T-cell (primary cell): ENCODE measurements at places on chromosomes 2 and 18. TPM values are rescaled to one million over a fixed set of nuclear protein-coding genes. Genes with fewer than 3 reads are reported as not detected.

- DNase-seq = no peak
Observed at GRCh38 chr2:159617646-159618045, 1.3 kb upstream of the BAZ2B start.

KYNU gene
- 0.30 TPM for total RNA-seq

DNA sequence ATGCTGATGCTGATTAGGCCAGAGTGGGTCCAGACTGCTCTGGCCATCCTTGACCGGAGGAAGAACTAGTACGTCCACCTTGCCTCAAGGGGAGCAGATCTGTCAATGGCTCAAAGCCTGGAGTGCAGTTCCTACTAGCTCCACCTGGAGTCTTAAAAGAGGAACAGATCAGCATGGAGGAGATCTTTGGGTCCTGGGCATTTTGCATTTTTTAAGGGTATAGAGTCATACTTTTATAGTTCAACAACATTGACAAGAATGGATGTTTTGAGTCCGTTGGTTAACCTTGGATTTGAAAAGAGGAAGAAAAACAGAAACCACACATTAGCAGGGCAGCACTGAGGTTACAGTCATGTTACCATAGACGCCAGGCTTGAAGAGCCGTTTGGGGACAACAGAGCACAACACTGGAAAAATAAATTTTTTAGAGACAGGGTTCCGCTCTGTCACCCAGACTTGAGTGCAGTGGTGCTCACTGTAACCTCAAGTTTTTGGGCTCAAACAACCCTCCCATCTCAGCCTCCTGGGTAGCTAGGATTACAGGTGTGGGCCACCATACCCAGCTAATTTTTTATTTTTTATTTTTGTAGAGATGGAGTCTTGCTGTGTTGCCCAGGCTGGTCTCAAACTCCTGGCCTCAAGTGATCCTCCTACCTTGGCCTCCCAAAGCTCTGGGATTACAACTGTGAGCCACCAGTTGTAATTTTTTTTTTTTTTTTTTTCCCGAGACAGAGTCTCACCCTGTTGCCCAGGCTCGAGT is 78.5 kb downstream of the PRKCE start:
- no peak for DNase-seq

SCTR gene
- total RNA-seq = not detected

- DNase-seq = no peak
Observed at GRCh38 chr2:225317186-225317585, 82.3 kb upstream of the NYAP2 start.

GRCh38 chr2:21270083-21270491 is 146.3 kb downstream of the TDRD15 start:
- DNase-seq = no peak

DNA sequence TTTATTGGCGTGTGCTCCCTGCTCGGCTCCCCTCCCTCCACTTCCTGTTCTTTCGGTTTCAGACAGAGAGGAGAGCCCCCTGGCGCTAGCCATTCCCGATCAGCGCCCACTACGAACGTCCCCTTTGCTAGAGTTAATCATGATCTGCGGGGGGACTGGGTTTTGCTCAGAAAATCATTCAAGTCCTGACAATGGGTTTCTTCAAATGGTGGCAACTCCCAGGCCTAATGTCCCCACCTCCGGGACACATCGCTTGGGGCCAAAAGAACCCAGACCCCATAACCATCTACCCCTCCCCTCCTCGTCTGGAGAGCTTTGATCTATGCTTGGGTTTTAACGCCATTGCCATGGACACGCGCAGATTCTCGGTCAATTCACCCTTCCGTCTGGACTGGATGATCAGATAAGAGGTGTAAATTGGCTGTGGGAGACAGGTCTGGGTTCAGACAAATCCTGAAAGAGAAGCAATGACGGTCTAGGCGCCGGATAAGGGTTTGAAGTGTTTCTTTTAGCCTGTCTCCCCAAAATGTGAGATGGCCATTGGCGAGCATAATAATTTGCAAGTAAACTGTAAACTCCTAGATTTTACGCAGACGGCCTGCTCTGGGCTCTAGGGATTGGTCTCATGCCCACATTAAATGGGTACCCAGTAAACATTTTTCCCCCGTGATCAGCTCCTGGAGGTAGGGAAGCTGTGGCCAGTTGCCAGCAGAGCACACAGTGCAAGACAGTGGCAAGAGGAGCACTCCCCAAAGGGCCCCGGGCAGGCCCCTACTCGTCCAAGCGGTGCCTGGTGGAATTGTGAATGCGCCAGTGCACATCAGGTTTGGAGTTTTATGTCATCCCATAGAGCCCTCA is 4.7 kb downstream of the NRP2 start:
- no peak for DNase-seq

GRCh38 chr2:43084699-43085091 is 141.7 kb downstream of the ZFP36L2 start:
- DNase-seq = no peak

DNA sequence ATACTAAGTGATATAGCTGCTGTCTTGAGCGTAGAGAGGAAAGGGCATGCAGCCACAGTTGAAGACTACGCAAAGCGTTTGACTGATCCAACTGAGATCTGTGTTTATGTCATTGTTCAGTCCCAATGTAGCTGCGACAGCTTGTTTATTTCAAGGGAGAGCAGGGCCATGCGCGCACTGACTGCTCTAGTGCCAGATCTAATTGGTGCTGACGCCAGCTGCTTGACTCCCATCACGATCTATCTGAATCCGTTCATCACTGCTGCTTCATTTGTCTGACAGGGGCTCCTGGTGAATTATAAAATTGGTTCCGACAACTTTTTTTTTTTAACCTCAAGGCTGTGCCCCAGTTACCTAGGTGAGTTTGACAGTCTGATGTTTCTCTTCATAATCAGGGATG is 75.7 kb downstream of the CHST9 start:
- DNase-seq = no peak

GRCh38 chr2:55929476-55929875 is 5.9 kb upstream of the EFEMP1 start:
- DNase-seq = no peak

ANKRD30B gene
- total RNA-seq = not detected
